HS-5 (cell line): ENCODE measurements at places on chromosomes 16 and 17.

GRCh38 chr16:89144681-89145080 lies 26.9 kb upstream of the CDH15 start:
- no peak for DNase-seq

DNA sequence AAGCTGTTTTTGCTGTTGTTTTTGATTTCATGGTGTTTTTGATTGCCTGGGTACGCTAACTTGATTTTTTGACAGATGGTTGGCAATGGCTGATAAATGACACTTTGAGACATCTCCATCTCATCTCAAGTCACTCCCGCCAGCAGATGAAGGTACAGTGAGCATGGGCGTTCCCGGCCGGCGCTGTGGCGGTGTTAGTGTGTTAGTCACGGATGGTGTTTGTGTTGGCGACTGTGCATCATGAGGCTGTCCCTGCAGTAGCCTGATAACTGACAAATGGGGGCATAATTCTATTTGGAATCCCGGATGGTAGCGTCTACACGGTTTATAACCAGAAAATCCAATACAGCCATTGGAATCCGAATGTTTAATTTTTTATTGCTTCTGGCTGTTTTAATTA lies 81.6 kb upstream of the ZNF750 start:
- no peak for DNase-seq

GRCh38 chr16:81547194-81547938 lies 102.8 kb downstream of the CMIP start:
- DNase-seq: no peak

- no peak for DNase-seq
These were observed 175.4 kb downstream of the SEC14L1 start for GRCh38 chr17:77316191-77316641.

- DNase-seq: no peak
These were observed 61.9 kb downstream of the SDK2 start for GRCh38 chr17:73582359-73582758.

GRCh38 chr17:50923611-50924010 lies 57.5 kb upstream of the TOB1 start:
- DNase-seq: no peak

DNA sequence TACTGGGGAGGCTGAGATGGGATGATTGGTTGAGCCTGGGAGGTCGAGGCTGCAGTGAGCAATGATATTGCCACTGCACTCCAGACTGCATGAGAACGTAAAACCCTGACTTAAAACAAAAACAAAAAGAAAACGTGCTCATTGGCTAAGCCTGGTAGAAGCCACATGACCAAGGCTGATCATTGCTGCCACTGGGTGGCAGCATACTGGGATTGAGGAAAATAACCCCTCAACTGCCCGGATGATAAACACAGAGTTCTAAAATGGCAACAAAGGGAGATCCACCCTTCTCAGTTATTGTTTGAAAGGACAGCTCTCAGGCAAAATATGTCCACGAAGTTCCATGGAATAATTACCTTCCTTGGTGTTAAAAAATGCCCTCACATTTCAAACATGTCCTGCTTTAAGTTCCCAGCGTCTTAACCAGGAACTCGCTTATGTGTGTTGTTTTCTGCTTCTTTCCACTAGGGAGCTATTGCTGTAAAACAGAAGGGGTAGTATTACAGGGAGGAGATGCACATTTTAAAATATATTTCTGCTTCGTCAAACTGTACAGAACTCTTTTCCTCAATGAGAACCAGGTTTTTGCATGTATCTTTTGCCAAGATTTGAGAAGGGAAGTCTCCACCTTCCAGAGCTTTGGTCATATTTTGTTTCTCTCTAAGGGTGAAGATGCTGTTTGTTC lies 675.3 kb downstream of the MAF start:
- DNase-seq: no peak

DNA sequence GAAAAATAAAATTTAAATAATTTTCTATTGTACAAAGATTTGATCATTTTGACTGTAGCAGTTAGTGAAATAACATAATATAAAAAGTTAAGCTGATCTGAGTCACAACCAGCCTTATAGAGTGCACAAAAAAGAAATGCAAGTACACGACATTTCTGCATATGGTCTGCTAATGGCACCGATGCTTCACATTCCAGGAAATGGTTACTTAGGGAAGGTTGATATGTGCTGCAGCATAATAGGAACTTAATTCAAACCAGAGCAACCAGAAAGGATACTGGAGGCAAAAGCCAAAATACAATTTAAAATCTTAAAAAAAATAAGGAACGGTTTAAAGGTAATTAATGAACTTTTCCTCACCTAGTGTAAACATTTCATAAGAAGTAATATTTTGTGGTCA lies 10.0 kb upstream of the CFDP1 start:
- DNase-seq: no peak
